ENCODE measurements at places on chromosomes 1 and 21.
A peak's percentile ranks its signal among the peaks of the same experiment; 100 is the strongest.

GRCh38 chr1:55323760-55324159 lies 108.6 kb upstream of the USP24 start:
- DNase-seq = no peak

DNA sequence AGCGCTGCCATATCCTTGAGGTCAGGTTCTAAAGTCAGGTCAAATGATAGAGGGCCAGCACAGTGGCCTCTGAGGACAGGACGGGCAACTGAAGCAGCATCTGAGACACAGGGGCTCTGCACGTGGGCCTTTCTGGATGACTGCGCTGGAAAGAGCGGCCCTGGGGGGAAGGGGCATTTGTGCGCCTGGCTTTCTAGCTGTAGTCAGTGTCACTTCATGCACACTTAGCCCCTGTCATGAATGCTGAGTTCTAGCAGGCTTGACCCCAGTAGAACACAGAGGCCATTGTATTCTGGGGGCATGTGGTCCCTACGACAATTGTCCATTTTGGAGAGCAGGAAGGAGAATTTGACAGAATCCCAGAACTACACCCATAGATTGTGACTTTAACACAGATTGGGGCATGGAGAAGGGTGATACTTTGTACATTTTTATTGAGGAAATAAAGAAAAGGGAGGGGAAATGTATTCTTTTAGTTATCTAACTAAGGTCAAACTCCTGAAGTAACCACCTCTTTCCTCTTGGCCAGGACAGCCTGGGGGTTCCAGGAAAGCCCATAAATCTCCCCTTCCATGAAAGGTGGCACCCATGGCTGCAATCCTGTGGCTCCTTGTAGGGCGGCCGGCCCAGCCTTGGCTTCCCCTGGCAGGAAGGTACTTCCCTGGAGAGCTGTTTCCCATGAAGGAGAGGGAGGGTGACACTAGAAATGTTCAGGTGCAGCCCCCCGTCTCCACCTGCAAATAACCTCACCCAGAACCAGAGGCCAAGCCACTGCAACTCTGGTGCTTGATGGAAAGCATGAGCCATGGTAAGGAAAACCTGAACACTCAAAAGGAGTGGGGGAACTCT lies 34.4 kb downstream of the NTPCR start:
- DNase-seq = no peak

DNA sequence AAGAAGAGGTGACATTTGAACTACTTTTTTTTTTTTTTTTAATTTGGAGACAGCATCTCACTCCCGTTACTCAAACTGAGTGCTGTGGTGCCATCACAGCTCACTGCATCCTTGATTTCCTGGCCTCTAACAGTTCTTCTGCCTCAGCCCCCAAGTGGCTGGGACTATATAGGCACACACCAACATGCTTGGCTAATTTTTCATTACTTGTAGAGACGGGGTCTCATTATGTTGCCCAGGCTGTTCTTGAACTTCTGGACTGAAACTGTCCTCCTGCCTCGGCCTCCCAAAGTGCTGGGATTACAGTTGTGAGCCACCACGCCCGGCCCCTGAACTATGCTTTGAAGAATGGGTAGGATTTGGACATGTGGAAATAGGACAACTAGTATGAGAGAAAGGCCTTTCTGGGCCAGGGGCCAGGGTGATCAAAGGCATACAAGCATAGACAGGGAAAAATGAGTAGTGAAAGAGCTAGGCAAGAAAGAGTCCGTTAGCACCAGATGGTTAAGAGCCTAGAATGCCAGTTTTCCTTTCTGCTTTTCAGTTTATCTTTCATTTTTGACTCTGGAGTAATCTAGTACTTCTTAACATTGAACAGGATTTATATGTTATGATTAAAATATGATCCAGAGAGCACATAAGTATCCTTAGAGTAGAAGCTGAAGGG lies 6.3 kb downstream of the RABGAP1L start:
- no peak for DNase-seq

- DNase-seq = no peak
Observed at GRCh38 chr1:84387480-84388163, 10.7 kb upstream of the DNASE2B start.

- DNase-seq = no peak
Observed at GRCh38 chr21:34369741-34370140, 5.6 kb upstream of the SMIM11 start.

- no peak for DNase-seq
Observed at GRCh38 chr1:160646180-160646579, 664 bp downstream of the SLAMF1 start.

GRCh38 chr1:201461645-201462441 lies 7.1 kb downstream of the PHLDA3 start:
- no peak for DNase-seq

DNA sequence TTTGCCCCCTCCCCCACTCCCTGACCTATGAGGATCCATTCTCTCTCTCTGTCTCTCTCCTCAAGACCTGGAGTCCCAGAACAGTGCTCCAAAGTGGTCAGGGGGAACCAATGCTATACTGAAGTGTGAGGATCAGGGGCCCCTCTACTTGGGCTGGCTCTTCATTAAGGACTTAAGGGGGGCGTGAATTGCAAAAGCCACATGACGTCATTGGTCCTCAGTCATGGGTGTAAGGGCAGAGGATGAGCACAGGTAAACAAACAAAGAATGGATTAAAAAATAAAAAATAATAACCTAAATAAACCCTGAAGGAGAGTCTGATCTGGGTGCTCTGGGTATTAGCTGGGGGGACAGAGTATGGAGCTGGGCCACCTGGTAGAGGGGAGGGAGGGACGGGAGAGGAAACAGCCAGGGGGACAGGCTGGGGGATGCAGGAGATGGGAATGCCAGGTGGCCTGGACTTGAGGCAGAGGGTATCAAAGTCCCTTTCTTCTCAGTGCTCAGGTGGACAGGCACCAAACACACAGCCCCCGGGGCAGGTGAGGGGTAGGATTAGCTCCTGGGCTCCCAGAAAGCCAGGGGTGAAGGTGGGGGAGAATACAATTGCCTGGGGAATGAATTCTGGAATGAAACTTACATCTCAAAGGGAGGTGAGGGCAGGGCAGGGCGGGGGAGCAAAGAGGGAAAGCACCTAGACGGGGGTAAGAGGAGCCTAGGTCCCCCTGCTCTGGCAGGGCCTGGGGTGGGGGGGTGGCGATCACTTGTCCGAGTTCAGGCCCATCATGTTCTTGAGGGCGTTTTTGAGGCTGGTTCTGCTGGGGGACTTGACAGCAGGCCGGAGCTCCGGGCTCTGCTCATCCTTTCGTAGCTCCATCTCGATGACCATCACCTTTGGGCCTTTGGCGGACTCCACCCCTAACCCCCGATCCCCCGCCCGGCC lies 4.6 kb downstream of the MPZ start:
- no peak for DNase-seq

GRCh38 chr1:24526940-24527542 lies 24.4 kb downstream of the RCAN3 start:
- no peak for DNase-seq

GRCh38 chr1:161497961-161498360 lies 7.3 kb upstream of the FCGR2A start:
- no peak for DNase-seq

- DNase-seq = no peak
Observed at GRCh38 chr1:56819387-56819899, at the start of gene FYB2. FYB2 (minus strand) TSS chr1:56819404; CDS start chr1:56819290, 114 bp downstream.

DNA sequence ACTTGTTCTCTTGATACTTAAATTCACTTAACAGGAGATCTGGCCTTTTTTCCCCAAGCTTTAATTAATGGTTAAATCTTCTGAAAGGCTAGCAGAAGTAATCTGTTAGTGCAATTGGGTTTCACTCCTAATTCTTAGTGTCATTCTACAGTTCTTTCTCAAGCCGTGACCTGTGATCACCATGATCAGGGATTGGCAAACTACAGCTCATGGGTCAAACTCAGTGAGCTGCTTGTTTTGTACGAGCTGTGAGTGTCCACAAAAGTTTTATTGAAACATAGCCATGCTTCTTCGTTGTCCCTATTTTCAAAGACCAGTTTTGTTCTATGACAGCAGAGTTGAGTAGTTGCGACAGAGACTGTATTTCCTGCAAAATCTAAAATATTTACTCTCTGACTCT lies 109.4 kb upstream of the KCNJ15 start:
- no peak for DNase-seq

- no peak for DNase-seq
Observed at GRCh38 chr1:245370905-245371581, 216.3 kb downstream of the KIF26B start.

- no peak for DNase-seq
Observed at GRCh38 chr1:31417148-31417547, 4.1 kb downstream of the SERINC2 start.

- DNase-seq = peak; percentile 24
Observed at GRCh38 chr1:52659356-52659755, 26.4 kb downstream of the SHISAL2A start.

DNA sequence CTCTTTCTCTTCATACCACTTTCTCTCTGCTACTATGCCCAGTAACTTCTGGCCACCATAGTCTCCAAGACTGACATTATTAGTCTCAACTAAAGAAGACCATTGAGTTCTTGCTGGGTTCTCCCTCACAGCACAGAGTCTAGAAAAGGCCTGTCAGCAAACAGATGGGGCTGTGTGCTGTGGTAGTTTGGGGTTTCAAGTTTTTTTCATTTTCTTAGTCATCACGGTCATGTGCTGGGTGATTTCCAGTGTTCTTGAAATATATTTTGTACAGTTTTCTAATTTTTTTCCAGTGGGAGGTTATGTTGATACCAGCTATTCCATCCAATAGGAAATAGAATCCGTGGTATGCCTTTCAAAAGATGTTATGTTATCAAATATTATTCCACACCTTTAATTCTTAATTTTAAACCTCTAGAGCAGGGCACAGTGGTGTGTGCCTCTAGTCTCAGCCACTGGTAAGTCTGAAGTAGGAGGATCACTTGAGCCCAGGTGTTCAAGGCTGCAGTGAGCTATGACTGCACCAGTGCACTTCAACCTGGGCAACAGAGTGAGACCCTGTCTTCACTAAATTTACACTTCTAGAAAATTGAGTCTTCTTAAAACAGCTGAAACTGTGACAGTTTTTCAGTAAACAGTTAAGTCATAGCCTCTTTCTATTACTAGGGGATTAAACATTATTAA lies 8.3 kb downstream of the CFHR2 start:
- no peak for DNase-seq

GRCh38 chr1:198491596-198491995 lies 48.9 kb downstream of the ATP6V1G3 start:
- DNase-seq = no peak

- peak; percentile 2 for DNase-seq
Observed at GRCh38 chr1:54763816-54764132, 549 bp downstream of the PARS2 start.

DNA sequence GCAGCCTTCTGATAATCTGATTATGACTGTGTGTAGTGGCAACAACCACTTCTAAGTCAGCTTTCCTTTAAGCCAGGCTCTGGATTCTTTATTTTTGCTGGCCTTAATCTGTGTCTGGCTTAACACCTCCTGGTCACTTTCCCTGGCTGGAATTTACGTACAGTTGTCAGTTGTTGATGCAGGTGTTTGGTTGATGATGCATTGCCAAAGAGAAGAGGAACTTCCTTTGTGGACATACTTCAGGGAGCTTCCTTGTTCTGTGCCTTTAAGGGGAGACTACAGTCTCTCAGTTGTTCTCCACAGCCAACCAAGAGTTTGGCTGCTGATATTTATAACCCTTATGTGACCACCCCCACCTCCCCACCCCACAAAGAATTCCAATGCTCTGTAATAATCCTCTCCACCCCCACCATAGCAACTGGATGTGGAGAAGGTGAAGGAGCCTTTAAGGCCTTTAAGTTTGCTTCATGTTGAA lies 96.0 kb upstream of the BMP8A start:
- DNase-seq = no peak

GRCh38 chr1:1183221-1183747 lies 9.6 kb downstream of the TTLL10 start:
- DNase-seq = no peak

DNA sequence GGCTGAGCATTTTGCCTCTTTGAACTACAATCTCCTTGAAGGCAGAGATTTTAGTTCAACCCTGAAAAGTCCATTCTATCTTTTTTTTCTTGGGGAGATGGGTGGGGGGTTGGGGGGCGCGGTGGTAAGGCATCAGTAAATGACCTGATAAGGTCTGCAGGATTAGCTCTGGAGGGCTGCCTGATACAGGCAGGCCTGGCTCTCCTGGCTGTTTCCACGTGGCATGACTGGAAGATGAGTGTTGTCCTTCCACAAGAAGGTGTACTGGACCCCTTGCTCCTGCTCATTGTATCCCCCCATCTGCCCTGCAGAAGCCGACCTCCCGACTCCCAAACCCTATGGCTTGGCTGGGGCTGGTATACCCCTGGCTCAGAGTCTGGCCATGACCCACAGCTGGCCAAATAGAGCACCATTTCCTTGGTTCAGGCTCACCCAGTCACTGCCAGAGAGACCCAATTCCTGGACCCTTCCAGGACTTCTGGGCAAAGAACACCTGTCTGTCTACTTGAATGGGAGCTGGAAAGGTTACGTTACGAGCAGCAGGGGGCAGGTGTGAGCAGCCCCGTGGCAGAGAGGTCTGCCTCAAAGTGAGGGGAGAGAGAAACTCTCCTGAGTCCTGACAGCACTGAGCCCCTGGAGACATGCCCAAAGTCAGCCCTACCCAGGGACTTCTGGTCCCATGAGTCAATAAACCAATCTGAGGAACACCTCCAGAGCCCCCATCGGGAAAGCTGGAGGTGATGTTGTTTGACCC lies 17.0 kb downstream of the DHRS3 start:
- peak; percentile 37 for DNase-seq

GRCh38 chr1:54854381-54855020 lies 32.5 kb downstream of the DHCR24 start:
- DNase-seq = no peak

DNA sequence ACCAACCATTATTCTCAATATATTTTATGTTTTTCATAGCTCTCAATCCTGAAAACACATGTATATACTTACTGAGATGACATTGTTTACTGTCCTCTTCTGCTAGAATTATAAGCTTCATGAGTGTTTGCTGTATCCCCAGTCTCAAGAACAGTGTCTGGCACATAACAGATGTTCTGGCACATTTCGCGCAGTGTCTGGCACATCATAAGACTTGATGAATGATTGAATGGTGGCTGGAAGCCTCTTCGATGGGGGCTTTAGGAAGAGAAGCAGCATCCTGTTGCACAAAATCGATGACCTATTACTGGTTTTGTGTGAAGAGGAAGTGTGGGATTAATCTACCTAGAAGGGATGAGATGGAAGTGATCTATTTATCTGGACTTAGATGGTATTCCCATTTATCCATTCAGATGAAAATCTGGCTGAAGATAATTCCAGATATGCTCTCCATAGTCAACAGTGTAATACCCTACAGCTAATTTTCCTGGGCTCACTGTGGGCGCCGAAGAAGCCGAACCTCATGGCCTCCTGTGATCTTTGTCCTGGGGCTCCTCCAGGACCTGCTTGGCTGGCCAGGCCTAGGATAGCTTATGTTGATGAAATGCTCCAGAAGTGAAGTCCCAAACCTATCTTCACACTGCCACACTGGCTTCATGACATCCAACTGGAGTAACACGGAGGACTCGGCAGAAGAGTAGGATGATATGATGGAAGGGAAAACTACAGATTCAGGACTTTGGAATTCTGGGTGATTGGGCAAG lies 26.5 kb downstream of the CD34 start:
- DNase-seq = no peak

- DNase-seq = no peak
Observed at GRCh38 chr21:30793581-30794314, 19.3 kb downstream of the KRTAP8-1 start.

- DNase-seq = no peak
Observed at GRCh38 chr1:177561436-177561835, 390.7 kb downstream of the BRINP2 start.

GRCh38 chr1:94339206-94339927 lies 78.8 kb upstream of the ABCD3 start:
- no peak for DNase-seq
